HFFc6 (cell line): ENCODE measurements at places on chromosomes 1 and 21. TPM values are rescaled to one million over a fixed set of nuclear protein-coding genes. Genes with fewer than 3 reads are reported as not detected.

- DNase-seq, result no peak
These were observed 1054.7 kb upstream of the TMPRSS15 start for GRCh38 chr21:19458295-19458694.

DNA sequence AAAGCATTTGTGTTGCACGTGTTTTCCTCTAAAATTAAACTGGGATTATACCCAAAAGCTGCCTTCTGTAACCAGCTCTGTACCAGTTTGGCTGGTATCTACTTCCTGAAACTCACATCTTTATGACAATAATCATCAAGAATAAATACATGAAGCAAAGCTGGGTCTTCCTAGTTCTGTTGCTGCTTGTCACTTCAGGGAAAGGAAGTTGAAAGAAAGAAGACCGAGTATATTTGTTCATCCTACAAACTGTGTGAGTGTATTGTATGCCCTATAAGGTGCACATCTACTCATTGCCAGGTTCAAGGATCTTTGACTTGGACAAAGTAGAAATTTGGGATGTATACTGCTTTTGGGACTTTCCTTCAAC lies 29.1 kb upstream of the IFNGR2 start:
- DNase-seq, result no peak

GRCh38 chr1:89723863-89724262 lies 90.9 kb downstream of the LRRC8C start:
- DNase-seq, result no peak

DNA sequence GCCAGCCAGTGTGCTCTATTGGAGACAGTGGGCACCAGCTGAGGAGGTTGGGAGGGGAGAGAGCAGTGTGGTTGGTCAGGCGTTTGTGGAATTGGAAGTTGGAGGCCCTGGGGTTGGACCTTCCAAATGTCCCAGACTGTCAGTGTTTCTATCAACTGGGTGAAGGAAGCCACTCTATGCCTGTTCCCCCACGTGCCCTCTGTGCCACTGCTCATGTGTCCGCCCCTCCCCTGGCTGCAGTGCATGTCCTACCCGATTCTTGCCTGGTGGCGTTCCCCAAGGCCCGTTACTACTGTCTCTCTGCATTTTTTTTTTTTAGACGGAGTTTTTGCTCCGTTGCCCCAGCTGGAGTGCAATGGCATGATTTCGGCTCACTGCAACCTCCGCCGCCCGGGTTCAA lies 21.1 kb downstream of the ADORA1 start:
- no peak for DNase-seq

- no peak for DNase-seq
These were observed 53.5 kb upstream of the S1PR1 start for GRCh38 chr1:101183388-101183699.

CLDN17 gene
- not detected in 2 replicates for total RNA-seq

SHE gene
- total RNA-seq, result not detected in 3 replicates

ASB17 gene
- not detected in 3 replicates for total RNA-seq
